ENCODE measurements at places on chromosomes 5 and 9. TPM values are rescaled to one million over a fixed set of nuclear protein-coding genes. Genes with fewer than 3 reads are reported as not detected.

Gene FRMD3
- 0.96 TPM for total RNA-seq

Gene CCDC69
- 3.3 TPM for total RNA-seq

GRCh38 chr5:79074641-79075040 is 5.1 kb downstream of the BHMT2 start:
- DNase-seq: peak; percentile 67

DNA sequence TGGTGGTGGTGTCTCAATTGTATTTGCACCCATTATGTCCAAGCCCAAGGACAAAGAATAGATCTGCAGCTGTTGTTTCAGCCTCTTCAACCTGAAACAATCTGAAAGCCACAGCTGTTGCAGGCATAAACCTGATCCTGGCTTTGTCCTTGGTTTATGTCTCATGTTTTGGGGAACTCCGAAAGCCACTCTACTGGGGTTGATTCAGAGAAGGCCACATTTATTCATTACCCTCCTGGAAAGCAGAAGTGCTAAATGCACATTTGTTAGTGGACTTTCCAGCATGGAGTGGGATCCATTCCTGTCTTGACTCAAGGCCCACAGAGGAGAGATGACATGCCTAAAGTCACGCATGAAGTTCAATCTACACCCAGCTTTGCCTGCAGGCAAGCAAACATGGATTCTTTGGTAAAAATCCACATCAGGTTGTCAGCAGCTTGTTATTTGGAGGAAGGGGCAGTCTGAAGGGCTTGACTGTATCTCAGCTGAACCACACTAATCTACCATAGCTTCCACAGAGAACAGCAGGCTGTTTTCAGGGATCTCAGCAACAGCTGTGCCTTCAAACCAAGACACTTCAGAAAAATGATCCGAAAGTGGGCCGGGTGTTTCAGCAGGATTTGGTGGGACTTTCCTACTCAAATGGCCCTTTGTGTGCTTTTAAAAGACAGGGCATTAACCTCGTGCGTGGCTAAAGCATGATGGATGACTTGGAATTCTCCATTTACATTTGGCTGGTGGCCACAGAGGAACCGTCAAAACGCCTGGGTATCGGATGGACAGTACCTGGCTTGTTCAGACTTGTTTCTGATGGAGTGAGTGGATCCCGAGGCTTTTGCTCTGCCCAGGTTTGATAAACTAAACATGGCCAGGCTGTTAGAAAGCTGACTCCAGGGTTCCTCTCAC is 36.2 kb upstream of the ADAM19 start:
- DNase-seq: peak; percentile 38

- DNase-seq: no peak
These were observed 39.8 kb upstream of the ALDH1B1 start for GRCh38 chr9:38352530-38353328.

Gene ANXA1
- total RNA-seq: 920 TPM

DNA sequence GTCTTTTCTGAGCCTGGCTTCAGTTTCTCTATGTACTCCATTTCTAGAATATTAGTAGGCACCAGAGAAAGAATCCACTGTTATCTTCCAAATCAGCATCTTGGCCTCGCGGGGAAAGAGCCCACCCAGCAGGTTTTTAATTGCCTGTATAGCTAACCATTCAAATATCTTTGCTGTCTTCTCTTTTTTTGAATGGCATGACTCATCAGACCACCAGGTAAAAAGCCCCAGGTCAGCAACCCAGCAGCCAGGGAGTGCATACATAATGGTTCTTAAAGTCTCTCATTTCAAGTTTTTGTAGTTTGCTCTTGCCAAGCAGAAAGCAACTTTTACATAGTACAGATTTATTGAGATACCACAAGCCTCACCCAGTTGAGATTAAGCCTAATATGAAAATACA is 50.7 kb downstream of the TMEM167A start:
- no peak for DNase-seq

DNA sequence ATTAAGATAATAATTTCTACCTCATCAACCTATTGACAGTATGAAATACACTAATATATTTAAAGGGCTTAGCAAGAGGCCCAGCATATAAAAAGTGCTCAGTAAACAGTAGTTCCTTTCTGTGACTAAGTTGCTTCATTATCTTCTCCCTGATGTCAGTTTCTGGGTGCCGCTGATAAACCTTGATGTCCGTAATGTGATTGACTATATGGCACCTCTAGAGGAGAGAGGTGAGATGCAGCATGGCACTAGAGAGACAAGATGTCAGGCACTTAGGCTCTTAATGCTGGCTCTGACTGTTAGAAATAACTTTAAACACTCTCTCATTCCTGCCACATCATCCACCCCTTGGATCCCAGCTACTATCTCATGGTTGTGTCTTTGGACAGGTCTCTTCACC is 455.9 kb upstream of the KLF4 start:
- DNase-seq: no peak

DNA sequence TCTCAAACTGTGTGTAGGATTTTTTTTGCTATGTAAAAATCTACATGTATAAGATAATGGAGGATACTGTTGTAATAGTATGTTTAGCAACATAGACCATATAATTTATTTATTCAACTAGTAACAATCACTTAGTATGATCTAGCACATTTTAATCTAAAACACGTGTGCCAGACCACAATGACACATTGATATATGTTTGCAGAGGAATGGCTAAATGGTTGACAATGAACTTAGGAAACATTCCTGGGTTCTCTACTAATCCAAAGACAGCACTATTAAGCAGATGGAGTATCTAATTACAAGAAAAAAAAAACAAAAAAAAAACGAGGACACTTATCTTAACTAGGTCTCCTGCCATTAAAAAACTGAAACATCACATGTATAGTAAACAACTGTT is 261.7 kb upstream of the PAPPA start:
- peak; percentile 17 for DNase-seq

Gene PRUNE2
- total RNA-seq: 9.3 TPM

- no peak for DNase-seq
These were observed 36.6 kb upstream of the NR4A3 start for GRCh38 chr9:99785010-99785590.

DNA sequence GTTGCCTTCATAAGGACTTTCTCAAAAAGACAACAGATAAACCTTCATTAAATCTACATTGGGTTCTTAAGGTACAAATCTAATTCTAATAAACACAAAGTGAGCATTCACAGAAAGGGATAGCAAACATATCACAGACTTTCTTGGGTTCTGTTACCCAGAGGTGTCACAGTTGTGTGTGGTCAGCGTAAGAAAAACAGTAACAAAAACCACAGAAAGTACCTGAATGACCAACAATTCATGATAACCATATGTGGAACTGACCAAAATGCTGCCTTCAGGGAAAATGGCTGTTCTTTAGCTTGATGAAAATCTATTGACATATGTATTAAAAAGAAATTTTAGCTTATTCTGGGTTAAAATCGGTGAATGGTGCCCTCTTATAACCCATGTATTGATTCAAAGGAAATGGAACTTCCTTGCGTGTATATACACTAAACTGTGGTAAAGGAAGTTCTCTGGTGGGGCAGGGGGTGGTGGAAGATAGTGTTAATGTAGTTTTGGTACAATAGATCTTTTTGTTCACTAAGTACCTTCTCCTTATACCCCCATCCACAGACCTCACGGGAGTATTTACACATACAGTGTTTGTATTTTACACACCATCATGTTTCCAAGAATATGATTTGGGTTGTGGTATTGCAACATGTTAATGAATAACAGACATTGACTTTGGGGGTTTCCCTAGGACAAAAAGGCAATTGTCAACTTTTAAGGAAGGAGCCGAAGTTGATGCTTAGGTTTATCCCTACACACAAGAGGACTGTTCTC is 152.5 kb downstream of the APBA1 start:
- DNase-seq: no peak

Gene DBH
- 0.02 TPM for total RNA-seq

DNA sequence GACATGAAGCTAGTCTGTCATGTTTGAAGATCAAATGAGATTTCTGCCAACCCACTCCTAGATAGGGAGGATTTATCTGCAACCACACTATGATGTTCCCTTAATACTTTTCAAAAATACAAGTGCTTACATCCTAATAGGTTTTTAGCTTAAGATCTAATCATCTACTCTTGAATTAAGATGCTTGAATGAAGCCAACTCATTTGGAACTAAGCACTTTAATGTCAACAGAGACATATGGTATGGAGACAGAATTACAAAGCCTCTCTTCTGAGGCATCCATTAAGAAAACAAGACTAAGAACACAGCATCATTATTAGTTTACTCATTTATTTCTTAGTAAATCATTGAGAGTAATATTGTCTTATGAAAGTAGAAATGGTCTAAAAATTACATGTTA is 139.3 kb upstream of the NFIB start:
- no peak for DNase-seq

GRCh38 chr5:102771435-102771834 is 16.3 kb downstream of the PAM start:
- no peak for DNase-seq

Gene SYK
- not detected for total RNA-seq
